Erythroblast (primary cell): ENCODE measurements at places on chromosomes 3 and 15.
A peak's percentile ranks its signal among the peaks of the same experiment; 100 is the strongest.

DNA sequence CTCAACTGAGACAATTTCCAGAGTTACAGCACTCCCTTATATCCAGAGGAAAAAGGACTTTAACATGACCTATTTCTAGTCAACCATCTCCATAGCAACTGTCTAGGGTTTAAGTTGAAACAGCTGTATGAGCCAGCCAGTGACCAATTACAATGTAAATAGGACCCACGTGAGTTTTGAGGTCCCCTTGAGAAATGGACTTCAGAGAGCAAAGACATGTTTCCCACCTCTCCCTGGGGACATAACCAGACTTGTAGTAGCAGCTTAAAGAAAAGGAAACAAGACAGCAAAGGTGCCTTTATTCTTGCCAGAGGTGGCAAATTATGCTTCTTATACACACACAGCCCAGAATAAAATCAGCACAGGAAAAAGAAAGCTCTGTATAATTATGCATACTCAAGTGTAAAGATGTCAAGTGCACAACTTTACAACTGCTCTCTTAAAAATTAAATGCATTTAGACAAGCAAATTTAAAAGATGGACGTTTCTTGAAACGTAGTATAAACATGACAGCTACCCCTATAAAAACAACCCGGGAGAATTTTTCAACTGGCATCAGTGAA, 40.2 kb downstream of the SUMF1 start:
- DNase-seq: peak; percentile 24

DNA sequence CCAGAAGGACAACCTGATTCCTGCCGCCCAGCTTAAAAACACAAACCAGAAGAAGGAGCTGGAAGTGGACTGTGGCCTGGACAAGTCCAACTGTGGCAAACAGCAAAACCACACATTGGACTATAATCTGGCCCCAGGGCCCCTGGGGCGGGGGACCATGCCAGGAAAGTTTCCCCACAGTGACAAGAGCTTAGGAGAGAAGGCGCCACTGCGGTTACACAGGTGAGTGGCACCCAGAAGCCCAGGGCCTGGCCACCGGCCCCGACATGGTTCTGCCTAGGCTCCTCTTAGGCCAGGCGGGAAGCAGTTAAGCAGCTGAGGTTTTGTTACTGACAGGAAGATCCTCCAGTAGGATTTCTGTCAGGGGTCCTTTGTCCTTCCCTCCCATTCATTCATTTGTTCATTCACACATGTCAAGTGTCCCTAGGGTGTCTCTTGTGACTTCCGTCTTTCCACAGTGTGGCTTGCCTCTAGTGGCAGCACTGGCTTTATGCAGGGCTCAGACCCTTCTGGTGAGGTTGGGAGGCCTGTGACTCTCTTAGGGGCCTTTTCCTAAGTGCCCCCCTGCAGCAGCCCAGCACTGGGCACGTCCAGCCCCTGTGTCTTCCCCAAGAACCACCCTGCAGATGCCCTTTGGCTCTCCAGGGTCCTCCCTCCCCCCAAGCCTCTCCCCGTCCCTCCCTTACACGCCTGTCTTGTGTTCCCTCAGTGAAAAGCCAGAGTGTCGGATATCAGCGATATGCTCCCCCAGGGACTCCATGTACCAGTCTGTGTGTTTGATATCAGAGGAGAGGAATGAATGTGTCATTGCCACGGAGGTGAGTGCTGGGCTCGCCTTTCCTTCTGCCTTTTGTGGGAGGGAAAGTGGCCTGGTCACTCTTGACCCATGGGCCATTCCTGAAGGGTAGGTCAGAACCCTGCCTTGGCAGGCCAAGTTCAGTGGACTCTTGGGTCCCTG, 7.8 kb downstream of the DLL4 start:
- no peak for DNase-seq

DNA sequence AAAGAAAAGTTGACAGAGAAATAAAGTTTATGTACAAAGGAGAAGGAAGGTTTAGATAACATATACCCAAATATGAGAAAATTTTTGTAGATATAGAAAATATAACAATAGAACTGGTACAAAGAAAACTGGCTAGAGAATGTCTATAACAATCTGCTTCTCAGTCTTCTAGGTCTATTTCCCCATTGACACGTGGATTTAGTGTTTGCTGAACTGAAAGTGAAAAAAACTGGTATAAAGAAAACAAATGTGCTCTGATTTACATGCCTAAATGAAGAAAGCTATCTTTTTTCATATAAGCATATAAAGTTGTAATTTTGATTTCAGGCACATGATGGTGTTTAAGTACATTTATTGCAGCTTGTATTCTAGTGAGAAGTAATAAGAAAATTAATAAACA, 9.8 kb downstream of the KCNMB2 start:
- DNase-seq: no peak

GRCh38 chr3:135158520-135158919, 363.5 kb downstream of the EPHB1 start:
- DNase-seq: no peak

DNA sequence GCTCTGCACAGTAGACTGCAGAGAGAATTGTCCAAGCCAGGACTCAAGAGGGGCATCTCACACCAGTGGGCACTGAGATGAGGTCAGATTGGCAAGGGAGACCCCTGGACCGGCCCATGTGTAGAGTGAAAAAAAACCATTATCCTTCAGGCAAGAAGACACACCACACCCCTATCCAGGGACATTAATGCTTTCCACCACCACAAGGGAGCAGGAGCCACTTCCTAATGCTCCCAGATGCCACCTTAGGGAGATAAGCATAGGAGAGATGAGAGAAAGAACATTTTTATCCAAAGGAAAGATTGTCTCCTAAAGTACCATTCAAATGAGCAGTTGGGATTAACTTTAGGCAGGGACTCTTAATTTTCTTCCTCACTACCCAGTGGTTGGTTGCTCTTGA, 109.6 kb upstream of the PTX3 start:
- DNase-seq: no peak

DNA sequence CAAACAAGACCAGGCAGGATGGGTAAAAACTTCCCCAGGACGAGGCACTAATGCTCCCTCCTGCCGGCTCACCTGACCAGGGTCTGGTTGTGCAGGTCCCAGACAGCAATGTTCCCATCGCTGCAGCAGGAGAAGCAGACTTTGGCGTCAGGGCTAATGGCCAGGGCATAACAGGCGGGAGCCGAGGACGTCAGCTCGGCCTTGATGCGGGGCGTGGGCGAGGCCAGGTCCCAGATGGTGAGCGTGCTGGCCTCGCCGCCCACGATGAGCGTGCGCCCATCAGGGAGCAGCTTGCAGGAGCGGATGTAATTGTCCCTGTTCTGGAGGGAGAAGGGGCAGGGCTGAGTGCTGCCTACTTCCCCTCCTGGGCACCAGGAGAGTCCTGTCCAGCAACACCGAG, 43.4 kb downstream of the TLE3 start:
- no peak for DNase-seq

DNA sequence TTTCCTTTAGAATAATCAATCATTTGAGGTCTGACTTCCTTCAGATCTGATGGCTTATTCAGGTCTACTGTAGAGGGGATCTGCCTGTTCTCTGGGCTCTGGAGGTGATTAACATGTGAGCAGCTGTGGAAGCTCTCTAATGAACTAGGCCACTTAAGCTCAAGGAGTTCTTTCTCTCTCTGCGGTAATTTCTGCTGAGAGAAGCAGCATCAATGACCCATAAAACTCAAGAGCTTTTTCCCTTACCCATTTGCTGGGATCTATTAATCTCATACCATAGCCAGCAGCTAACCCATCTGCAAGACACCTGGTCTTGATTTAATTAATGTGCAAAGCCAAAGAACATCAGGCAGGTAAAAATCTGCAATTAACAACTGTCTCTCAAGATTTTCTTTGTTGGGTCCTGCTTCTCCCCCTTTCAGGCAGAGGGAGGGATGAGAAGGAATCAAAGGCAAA, 73.2 kb upstream of the DLG1 start:
- DNase-seq: no peak

GRCh38 chr15:36449662-36450145, 129.7 kb upstream of the CDIN1 start:
- DNase-seq: peak; percentile 54

DNA sequence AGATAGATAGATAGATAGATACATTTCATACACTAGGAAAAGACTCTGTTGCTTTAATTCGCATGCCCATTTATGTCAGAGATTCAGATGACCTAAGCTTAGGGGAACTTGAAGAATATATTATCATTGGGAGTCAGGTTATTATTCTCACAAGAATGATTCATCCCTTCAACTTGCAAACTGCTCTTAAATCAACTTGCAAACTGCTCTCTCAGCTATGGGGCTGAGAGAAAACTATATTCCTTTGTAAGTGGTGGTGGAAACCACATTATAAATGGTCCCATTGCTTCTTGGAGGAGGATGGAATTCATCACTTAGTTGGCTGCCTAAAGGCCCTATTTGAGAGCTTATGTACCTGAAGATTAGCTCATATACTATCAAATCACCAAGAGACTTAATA, 160.9 kb upstream of the STAC start:
- no peak for DNase-seq

DNA sequence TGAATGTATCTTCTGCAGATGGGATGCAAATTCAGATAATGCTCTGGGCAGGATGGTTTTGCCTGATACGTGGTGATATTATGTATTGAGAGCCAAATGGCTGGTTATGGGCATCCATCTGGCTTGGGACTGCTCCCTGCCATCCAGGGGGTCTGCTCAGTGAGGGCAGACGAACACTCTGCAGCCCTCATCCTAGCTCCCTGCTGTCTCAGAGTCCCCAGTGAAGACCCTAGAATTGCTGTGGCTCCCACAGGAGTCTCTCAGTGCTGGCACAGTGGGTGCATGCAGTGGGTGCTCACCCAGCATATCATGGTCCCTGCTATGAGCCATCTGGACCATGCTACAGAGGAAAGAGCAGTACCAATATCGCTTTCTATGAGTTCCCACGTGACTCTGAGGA, 10.3 kb downstream of the CX3CR1 start:
- DNase-seq: no peak

DNA sequence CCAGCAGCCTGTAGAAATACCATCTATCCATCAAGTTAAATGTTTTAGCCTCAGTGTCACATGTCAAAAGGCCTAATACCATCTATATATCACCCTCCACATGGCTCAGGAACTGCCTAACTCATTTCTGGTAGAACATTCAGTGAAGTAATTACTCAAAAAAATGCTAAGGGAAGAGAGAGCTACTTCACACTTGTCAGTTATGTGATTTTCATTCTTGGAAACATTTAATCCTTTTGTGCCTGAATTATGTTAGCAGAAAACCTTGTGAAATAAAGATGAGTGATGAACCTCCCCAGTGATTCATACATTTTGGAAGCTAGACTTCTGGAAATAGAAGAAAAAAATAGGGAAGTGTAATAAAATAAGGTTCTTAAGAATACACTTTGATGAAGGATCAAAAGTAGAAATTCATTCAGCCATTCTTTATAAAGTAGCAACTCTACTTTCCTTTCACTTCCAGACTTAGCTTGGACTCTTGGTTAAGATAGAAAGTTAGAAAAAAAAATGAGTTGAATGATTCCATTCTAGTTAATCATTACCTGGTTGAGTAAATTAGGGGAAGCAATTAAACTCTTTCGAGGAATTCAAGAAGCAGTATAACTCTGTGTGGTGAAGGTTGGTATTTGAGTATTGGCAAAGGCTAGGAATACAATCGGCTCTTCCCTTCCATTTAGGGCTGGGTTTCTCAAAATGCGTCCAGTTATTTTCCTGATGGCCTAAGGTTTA, 3.6 kb downstream of the OTOL1 start:
- no peak for DNase-seq

- peak; percentile 87 for DNase-seq
Measured at GRCh38 chr15:68875377-68876116, 54.8 kb upstream of the SPESP1 start.

DNA sequence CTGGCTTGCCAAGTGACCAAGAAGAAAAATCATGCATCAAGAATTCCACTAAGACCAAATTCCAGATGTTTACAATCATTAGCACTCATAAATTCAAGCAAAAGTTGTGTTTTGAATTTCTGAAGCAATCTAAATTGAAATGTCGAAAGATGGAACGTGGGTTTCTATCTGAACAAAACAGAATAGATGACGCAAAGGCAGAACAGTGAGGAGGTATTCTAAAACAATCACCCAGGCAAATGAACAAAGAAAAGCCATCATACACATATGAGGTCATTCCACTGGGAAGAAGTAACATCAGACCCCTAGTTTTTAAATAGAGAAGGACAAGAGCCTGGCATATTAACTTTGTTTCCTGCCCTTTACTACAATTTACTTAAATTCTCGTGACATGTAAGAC, 58.0 kb downstream of the MCF2L2 start:
- DNase-seq: no peak

- DNase-seq: no peak
Measured at GRCh38 chr3:38011111-38011510, 18.3 kb downstream of the PLCD1 start.

GRCh38 chr3:195009616-195010015, 261.3 kb downstream of the XXYLT1 start:
- no peak for DNase-seq

GRCh38 chr15:44641651-44642050, 21.8 kb downstream of the SPG11 start:
- peak; percentile 16 for DNase-seq

DNA sequence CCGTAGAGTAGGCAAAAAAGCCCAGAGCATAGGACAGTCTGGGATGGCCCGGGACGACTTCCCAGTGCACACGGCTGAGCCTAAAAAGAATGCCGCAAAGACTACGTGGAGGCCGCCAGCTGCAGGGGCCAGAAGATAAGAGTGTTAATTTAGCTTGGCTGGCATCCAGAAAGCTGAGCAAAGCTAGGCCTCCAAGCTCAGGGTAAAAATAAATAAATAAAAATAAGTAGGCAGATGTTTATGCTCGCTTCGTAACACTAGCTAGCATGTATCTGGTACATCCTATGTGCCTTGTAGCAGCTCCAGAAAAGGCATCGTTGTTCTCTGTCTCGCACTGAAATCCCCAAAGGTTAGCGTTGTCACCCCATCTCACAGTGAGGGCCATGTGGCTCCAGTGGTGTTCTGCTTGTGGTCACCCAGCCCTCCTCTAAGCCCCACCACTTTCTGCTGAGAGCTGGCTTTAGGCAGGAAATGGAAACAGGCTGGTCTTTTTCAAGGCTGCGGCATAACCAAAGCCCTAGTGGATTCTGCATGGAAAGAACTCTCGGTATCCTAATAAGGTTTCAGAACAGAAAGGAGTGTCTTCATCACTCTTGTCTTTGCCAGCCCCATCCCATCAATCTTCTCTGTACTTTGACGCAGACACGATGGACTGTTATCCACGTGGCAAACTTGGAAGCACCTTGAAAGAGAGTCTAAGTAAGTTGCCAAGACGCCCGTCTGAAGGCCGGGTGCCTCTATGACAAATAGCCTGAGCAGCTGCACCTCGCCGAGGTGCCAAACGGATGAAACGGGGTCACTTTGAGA, 58.1 kb upstream of the MEF2A start:
- DNase-seq: peak; percentile 15

GRCh38 chr15:83960192-83960829, 275.3 kb upstream of the GOLGA6L4 start:
- DNase-seq: no peak
